ENCODE measurements at places on chromosomes 12 and 14.

- no peak for DNase-seq
Observed at GRCh38 chr12:79451365-79451764, 239.4 kb downstream of the PAWR start.

GRCh38 chr12:15599266-15600037, 189.7 kb downstream of the EPS8 start:
- DNase-seq = no peak

DNA sequence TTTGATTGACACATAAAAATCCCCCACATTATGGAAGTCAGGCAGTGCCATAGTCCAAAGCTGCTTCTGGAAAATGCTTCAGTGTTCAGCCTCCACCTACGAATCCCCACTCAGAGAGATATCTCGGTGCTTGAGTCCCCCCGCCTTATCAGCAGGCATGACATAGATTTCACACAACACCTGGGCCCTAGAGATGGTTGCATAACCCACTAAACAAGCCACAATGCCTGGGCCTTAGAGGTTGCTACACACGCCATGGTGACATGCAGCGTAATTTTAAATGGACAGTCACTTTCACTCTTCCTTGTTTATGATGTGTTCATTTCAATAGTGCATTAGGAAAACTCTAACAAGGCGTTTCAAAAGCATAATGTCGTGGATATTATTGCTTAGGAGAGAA, 38.0 kb downstream of the CCDC60 start:
- DNase-seq = no peak

GRCh38 chr14:33568935-33569579, 381.8 kb downstream of the EGLN3 start:
- DNase-seq = no peak

GRCh38 chr12:12792421-12792820, 7.0 kb downstream of the APOLD1 start:
- DNase-seq = no peak

DNA sequence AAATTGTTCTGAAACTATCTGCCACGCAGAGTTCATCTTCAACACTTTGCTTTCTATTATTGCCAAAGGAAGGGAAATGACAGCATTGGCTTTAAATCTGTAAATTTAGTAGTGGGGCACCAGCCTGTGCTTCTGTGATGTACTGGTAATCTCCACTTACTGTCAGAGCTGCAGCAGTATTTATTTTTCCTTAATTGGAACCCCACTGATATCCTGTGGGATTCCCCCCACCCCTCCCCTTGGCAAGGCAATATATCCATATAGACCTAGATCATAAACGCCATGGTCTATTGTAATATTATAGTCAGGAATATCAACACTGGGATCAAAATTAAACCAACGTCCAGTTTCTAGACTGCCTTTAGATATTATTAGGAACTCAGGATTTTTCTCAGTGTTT, 96.7 kb downstream of the RMST start:
- no peak for DNase-seq

GRCh38 chr14:54789781-54790480, 112.7 kb downstream of the GCH1 start:
- no peak for DNase-seq

DNA sequence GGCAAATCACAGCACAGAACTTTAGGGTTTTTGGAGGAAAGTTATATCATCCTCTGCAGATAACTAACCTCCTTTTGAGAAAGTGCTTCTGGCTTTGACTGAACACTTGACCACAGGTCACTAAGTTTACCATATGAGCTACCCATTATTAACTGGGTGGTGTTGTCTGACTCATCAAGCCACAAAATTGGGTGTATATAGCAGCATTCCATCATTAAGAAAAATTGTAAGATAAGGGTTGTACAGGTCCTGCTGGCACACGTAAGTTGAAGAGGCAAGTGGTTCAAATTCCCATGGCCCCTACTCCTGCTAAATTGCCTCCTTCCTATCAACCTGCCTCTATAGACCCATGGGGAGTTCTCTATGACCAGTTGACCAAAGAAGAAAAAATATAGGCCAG, 39.5 kb downstream of the L2HGDH start:
- DNase-seq = no peak

GRCh38 chr12:91099836-91100235, 11.5 kb downstream of the LUM start:
- no peak for DNase-seq

GRCh38 chr12:2693244-2693860, 101.4 kb upstream of the FKBP4 start:
- DNase-seq = no peak

- no peak for DNase-seq
Observed at GRCh38 chr14:79332504-79333197, 878.7 kb downstream of the DIO2 start.

DNA sequence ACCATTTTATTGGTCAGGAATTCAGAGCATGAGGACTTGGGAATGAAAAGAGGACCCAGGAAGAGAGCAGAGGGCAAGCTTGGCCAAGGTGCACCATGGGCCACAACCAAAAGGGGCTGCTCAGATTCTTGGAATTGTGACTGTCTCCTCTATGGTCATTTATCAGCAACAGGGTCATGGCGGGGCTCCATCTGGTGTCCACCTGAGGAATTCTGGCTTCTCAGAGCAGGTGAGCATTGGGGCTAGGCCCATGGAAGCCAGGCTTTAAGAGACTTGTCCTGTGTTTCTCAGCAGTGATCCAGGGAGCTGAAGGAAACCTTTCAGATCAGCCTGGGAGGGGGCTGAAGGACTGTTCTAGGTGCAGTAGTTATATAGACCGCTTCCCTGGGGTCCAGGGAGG, 2.6 kb upstream of the RIN3 start:
- no peak for DNase-seq

DNA sequence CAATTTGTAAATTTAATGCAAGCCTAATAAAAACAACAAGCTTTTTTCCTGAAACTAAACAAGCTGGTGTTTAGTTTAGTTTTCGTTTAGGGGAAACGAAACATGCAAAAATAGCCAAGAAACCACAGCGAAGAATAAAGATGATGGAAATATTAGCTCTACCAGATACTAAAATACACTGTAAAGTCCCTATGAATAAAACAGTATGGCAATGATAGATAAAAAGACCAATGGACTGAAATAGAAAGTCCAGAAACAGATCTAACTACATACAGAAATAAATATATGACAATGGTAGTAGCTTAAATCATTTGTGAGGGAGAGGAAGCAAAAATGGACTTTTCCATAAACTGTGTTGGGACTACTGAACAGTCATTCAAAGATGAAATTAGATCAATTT, 26.4 kb downstream of the ATP2B1 start:
- no peak for DNase-seq

DNA sequence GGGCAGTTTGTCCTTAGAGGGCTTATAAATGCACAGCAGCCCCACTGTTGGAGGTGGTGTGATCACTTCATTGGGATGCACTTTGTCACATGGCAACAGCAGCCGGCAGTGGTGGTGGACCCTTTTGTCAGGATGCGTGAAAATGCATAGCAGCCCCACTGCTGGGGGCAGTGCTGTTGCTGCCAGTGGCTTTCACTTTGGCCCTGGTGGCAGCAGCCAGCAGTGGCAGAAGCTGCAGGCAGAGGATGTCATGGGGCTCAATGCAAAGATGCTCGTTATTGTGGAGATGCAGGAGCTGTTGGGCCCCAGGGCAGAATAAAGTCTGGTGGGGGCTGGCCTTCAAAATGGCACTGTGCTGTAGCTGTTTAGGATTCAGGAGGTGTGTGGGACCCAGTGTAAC, 173.0 kb upstream of the DAAM1 start:
- no peak for DNase-seq

GRCh38 chr14:98651037-98651436, 621.0 kb downstream of the BCL11B start:
- DNase-seq = no peak

DNA sequence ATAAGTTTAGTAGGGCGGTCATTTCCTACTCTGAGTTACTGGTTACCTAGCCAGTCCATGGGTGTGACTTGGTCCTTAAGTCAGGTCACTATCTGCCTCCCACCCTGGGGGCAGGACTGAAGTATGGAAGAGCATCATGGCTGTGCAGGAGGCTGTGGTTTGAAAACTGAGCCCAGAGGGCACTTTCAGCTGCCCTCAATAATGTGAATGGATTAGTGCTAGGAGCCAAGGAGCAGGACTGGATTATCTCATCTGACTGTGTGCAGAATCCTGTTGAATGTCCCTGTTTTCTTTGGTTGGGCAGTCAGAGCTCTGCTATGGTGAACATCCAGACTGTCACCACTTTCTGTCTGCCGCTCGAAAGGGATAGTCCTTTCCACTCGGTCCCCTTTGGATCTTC, 1.6 kb downstream of the ATXN7L3B start:
- no peak for DNase-seq

GRCh38 chr14:26444822-26445221, 153.0 kb downstream of the NOVA1 start:
- DNase-seq = no peak

DNA sequence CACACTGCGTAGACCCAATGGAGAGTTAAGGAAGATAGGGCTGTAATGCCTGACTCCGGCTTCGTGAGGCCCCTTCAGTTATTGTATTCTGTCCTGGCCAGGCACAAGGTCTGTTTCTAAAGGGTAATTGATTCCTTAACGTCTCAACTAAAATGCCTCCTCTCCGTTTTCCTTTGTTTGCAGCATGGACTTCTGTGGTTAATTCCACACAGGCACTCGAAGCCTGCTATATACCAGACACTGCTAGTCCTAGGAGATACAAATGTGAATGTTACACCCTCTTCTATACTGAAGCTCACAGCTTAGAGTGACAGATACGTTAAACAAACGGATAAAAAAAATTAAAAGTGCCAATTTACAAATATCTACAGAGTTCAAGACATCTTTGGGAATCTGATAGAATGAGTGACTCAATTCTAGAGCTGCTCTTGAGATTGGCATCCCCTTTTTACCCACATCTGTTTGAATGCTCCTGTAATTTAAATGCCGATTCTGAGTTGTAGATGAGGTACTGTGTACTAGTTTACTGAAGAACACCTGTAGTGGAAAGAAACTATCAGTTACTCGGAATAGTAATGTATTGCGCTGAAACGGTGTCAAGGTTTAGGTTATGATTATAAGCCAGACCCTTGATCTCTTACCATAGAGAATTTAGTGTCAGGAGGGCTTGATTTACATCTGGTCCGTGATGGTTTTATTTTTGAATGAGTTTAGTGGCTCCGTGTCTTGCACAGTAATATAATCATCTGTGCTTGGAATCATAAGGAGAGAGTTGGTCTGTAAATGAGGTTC, 784 bp downstream of the PSMA6 start:
- no peak for DNase-seq

- DNase-seq = no peak
Observed at GRCh38 chr12:108685469-108686260, 45.7 kb downstream of the CORO1C start.

GRCh38 chr12:2047752-2048151, 5.0 kb upstream of the CACNA1C start:
- DNase-seq = no peak

GRCh38 chr14:69151458-69152180, 1.3 kb downstream of the DCAF5 start:
- peak; percentile 81 for DNase-seq

- no peak for DNase-seq
Observed at GRCh38 chr12:6953442-6954315, 2.5 kb downstream of the PTPN6 start.

- no peak for DNase-seq
Observed at GRCh38 chr12:20317554-20317953, 50.8 kb upstream of the PDE3A start.

GRCh38 chr12:56307221-56307965, 7.3 kb upstream of the CS start:
- no peak for DNase-seq

- no peak for DNase-seq
Observed at GRCh38 chr14:60686865-60687264, 37.3 kb downstream of the SIX4 start.

DNA sequence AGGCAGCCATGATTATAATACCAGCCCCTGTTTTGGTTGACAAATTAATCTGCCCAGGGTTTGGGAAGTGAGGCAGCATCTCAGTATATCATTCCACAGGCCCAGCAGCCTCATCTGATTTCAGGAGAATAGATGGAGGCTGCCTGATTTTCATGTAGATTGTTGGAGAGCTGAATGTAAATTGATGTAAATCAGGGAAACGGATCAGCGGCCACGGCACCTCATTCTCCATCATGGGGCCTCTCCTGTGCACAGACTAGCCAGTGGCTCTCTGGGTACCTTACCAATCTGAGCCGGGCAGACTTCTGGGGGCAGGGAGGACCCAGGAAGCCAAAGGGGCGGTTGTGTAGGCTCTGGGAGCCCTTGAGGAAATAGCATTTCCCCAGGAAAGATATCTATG, 63.7 kb upstream of the GSC start:
- DNase-seq = no peak

GRCh38 chr12:125166041-125166440, 100.8 kb downstream of the AACS start:
- no peak for DNase-seq
